Anterior cingulate cortex (tissue), 58 donors: ENCODE measurements at places on chromosomes 11 and 22.

DNA sequence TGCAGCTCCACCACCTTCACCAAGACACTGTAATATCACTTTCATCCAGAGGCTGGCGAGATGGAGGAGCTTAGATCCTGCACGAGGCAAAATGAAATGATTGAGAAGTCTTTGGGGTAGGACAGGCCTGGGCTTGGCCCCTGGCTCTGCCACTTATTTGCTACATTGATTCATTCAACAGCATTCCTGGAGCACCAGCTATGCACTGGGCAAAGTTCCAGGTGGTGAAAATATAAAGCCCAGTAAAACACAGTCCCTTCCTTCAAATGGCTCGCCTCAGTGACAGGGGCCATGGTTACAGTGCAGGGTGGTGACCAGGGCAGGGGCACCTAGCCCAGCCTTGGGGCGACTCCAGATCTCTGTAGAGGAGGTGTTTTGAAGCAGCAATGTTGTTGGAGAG is 19.7 kb downstream of the ALX4 start:
- DNase-seq: no peak

- no peak for DNase-seq
Measured at GRCh38 chr11:131666617-131667016, 296.2 kb downstream of the NTM start.

DNA sequence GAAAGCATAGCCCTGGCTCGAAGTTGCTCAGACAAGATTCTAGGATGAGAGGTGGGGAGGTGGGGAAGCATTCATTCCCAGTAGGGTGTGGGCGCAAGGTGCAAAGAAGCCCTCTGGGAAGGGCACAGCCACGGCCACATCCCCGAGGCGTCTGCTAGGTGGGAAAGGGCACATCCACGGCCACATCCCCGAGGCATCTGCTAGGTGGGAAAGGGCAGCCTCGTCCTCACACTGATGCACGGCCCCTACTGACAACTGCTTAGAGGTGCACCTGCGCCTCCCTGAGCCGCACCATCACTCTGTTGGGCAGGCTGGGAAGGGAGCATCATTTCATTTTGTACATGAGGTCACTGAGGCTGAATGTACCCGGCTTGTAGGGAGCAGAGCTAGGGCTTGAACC is 94.6 kb upstream of the PITPNB start:
- DNase-seq: no peak

GRCh38 chr22:33654173-33654895 is 265.9 kb downstream of the LARGE1 start:
- DNase-seq: no peak

GRCh38 chr11:10225553-10225952 is 68.5 kb downstream of the SBF2 start:
- no peak for DNase-seq
